IPS-NIHi11 (cell line): ENCODE measurements at places on chromosomes 2 and 18.
A peak's percentile ranks its signal among the peaks of the same experiment; 100 is the strongest.

DNA sequence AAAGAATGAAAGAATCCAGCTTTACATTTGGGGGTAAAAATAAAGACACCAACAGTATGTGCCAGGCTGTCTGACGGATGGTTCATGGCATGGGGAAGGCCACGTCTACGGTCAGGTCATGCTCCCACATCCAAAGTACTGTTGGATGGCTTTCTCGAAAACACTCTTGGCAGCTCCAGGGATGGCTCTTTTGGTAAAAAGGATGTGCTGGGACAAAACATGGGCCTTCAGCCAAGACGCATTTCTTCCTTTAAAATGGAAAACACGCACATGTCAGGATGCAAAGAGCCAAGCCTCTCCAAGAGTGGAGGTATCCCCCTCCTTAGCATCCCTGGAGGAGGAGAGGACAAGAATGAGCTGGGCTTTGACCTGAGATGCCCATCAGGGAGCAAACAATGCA, 376.5 kb upstream of the KLHL29 start:
- DNase-seq = no peak

GRCh38 chr2:3180082-3180908, 197.3 kb downstream of the EIPR1 start:
- no peak for DNase-seq

DNA sequence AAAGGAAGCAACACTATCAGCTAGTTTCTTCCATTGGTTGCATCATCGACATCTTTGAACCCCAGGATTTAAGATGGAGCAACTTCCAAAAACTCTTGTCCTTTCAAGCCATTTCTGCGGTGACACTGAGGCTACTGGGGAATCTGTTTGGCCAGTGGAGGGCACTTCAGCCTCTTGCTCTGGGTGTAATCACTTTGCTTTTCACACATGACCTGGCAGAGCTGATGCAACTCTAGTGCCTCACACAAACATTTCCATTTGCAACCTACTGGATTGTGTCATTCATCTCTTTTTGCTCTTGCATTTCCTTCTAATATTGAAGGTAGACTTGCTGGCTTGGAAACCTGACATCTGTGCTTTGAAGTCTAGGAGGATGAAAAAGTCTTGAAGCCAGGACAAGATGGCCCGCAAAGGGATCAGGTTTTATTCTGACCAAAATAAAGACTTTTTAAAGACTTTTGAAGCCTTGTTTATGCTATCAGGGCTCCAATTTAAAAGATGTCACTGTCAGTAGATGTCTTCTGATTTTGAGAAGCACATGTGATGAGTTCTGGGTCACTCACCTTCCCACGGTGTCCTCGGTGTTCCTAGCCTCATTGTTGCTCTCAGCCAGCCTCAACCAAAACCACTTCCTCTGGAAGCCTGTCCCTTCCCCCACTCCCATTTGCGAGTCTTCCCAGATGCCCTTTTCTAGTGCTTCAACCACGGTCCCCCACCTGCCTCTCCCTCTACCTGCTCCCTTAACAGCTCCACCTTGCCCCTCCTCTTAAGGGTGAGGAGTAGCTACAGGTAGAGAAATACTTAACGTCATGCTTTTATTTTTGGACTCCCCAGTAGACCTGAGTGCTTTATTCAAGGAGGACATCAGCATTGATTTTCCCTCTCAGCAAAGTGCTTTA, 69.7 kb upstream of the KCNE4 start:
- peak; percentile 44 for DNase-seq

GRCh38 chr2:201258666-201259615, 1.4 kb upstream of the CASP8 start:
- no peak for DNase-seq
